ENCODE measurements at places on chromosomes 2 and 18. TPM values are rescaled to one million over a fixed set of nuclear protein-coding genes. Genes with fewer than 3 reads are reported as not detected.

GRCh38 chr2:120860579-120860922 is 124.9 kb downstream of the GLI2 start:
- no peak overlapping the region for H3K4me3 ChIP-seq
- no peak for DNase-seq
- no peak overlapping the region for H3K27ac ChIP-seq
- no peaks in the 10 kb centered on the region for H3K27me3 ChIP-seq
- H3K4me1 ChIP-seq: peaks cover 10% of the 10 kb centered on the region
- no peaks in the 10 kb centered on the region for H3K36me3 ChIP-seq

GRCh38 chr2:203559641-203560040 is 24.5 kb upstream of the RAPH1 start:
- H3K36me3 ChIP-seq: no peaks in the 10 kb centered on the region
- H3K27ac ChIP-seq: no peak overlapping the region
- no peak overlapping the region for H3K4me3 ChIP-seq
- H3K4me1 ChIP-seq: 0 out of 2 replicates have a peak, but pooled peaks cover 4% of the 10 kb centered on the region

DNA sequence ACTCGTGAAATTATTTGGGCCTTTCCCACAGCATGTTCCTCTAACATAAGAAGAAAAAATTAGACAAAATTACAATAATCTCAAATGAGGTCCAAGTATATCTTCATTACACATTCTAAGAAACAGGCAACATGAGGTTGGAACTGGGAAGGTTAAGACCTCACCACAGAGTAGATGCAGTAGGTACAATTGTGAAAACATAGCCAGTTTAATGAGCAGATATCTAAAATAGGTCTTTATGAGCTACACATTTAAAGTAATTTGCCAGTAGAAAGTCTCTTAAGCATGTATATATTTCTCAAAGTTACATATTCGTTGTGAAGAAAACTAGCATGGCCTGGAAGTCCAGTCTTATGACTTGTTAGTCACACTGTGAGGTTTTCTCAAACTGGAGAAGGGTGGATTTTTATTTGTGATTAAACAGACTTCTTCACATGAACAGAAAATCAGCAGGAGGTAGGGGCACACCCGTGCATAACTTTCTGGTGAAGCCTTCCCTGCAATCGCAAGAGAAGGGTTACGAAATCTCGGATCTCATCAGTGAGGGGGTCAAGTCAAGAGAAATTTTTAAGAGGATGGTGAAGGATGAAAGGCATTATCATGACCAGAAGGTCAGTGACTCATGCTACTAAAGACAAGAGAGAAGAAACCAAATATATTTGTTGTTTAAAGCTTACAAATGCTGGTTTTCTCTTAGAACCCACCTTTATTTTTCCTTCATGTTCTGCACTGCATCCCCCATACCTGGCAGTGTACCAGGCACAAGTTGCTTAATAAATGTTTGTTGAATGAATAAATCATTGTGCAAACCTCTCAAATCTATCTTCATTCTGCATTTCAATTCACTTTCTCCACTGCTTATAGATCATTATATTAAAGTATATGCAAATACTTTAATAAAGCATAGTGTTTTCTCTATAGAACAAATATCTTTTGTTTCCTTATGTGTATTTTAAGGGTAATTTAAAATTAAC is 5.1 kb upstream of the RAB27B start:
- no peaks in the 10 kb centered on the region for H3K27me3 ChIP-seq
- no peaks in the 10 kb centered on the region for H3K36me3 ChIP-seq
- peak overlapping the region; percentile 92 for H3K27ac ChIP-seq
- peaks cover 44% of the 10 kb centered on the region for H3K4me1 ChIP-seq
- DNase-seq: peak; percentile 87

GRCh38 chr2:67304300-67304890 is 92.7 kb upstream of the ETAA1 start:
- peaks cover 14% of the 10 kb centered on the region for H3K4me1 ChIP-seq
- no peak overlapping the region for H3K4me3 ChIP-seq
- no peaks in the 10 kb centered on the region for H3K36me3 ChIP-seq
- peak; percentile 86 for DNase-seq

DNA sequence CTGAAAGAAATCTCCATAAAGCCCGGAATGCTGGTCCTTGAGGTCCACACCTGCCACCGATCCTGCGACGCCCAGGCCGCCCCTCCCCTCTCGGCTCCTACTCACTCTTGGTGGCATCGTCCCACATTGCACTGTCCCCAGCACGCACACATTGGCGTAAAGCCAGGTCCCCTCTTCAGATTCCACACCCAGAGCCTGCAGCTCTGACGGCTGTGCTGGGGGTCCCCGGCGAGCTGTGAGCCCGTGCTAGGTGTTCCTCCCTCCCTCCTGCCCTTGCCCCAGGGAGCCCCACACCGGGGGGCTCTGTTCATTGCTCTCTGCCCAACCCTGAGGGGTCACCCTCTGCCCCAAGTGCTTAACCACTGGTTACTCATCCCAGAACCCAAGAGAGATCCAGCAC is 8.5 kb downstream of the TPO start:
- no peak for DNase-seq
- no peak overlapping the region for H3K4me3 ChIP-seq
- no peaks in the 10 kb centered on the region for H3K36me3 ChIP-seq
- peaks cover 82% of the 10 kb centered on the region for H3K27me3 ChIP-seq

- H3K4me1 ChIP-seq: no peaks in the 10 kb centered on the region
- H3K27ac ChIP-seq: no peak overlapping the region
- no peaks in the 10 kb centered on the region for H3K36me3 ChIP-seq
- no peak for DNase-seq
- H3K4me3 ChIP-seq: no peak overlapping the region
These were observed 61.2 kb upstream of the SPP2 start for GRCh38 chr2:233989221-233989858.

- no peak overlapping the region for H3K27ac ChIP-seq
- no peaks in the 10 kb centered on the region for H3K36me3 ChIP-seq
- no peaks in the 10 kb centered on the region for H3K27me3 ChIP-seq
- no peak for DNase-seq
These were observed 244.8 kb upstream of the SLC14A2 start for GRCh38 chr18:45370255-45371010.

- DNase-seq: no peak
- no peak overlapping the region for H3K27ac ChIP-seq
- H3K36me3 ChIP-seq: no peaks in the 10 kb centered on the region
- H3K4me3 ChIP-seq: no peak overlapping the region
- peaks cover 13% of the 10 kb centered on the region for H3K4me1 ChIP-seq
These were observed 78.8 kb downstream of the SLC8A1 start for GRCh38 chr2:40373111-40373510.

DNA sequence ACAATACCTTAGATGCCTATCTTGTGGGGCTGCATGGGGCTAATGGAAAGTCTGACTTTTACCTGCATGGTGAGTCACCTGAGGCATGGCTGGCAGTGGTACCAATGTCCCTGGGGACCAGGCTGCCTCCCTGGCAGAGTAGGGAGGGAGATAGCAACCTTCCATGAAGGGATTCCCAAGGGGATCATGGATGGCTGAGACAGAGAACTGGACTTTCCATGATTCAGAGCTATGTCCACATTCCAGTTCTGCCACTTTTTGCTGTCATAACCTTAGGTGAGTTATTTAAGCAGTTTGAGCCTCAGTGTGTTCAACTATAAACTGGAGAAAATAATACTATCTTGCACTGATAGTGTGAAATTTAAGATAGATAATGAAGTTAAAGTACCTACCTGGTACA is 178.6 kb downstream of the SETBP1 start:
- H3K27me3 ChIP-seq: no peaks in the 10 kb centered on the region
- peak; percentile 40 for DNase-seq
- no peak overlapping the region for H3K4me3 ChIP-seq
- no peaks in the 10 kb centered on the region for H3K4me1 ChIP-seq

DNA sequence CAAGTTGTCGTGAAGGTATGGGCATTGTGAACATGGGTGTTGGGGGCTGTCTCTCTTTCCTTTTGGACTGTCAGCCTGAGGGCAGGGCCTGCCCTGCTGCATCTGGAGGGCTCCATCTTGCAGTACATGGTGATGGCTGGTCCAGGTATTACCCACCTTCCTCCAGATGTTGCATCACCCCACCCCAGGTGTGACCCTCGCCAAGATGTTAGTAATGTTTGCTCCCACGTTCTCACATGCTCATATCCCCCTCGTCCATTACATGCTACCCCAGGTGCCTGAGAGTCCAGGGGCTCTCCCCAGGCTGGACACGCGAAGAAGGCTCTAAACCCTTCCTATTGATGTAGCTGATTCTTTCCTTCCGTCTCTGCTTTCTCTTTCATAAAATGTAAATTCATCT is 13.9 kb downstream of the ZAP70 start:
- no peaks in the 10 kb centered on the region for H3K27me3 ChIP-seq
- no peak overlapping the region for H3K4me3 ChIP-seq
- H3K27ac ChIP-seq: no peak overlapping the region
- peaks cover 9% of the 10 kb centered on the region for H3K4me1 ChIP-seq

DNA sequence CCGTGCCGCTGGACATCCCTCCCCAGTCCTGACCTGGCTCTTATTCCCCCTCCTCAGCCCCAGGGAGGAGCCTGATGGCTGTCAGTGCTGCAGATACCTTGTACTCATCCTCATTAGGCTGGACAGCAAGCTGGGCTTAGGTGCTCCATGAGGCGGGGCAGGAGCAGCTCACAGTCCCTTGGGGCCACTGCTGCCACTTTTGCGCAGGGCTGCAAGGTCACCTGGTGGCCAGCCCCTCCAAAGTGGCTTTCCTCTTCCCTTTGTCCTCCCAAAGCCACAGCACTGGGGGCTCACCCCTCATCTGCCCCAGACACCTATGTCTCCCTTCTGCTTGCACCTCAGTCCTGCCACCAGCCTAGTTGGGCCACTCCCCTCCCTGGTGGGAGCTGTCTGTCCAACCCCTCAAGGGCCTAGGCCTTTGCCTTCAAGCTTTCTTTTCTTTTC is 60.8 kb downstream of the FAM168B start:
- H3K4me3 ChIP-seq: no peak overlapping the region
- H3K27me3 ChIP-seq: no peaks in the 10 kb centered on the region
- no peaks in the 10 kb centered on the region for H3K4me1 ChIP-seq

- H3K27me3 ChIP-seq: no peaks in the 10 kb centered on the region
- H3K36me3 ChIP-seq: no peaks in the 10 kb centered on the region
- peaks cover 14% of the 10 kb centered on the region for H3K4me1 ChIP-seq
These were observed 168.5 kb downstream of the DPP4 start for GRCh38 chr2:161905389-161906046.

DNA sequence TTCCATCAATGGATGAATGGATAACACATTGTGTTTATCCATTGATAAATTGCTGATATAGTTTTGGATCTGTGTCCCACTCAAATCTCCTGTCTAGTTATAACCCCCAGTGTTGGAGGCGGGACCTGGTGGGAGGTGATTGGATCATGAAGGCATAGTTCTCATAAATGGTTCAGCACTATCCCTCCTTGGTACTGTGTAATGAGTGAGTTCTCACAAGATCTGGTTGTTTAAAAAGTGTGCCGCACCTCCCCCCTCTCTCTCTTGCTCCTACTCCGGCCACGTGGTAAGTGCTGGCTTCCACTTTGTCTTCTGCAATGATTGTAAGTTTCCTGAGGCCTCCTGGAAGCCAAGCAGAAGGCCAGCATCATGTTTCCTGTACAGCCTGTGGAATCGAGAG is 23.9 kb upstream of the SPATA3 start:
- H3K36me3 ChIP-seq: no peaks in the 10 kb centered on the region
- DNase-seq: no peak
- H3K27me3 ChIP-seq: no peaks in the 10 kb centered on the region
- no peak overlapping the region for H3K4me3 ChIP-seq

- DNase-seq: peak; percentile 68
- no peaks in the 10 kb centered on the region for H3K27me3 ChIP-seq
- no peak overlapping the region for H3K4me3 ChIP-seq
- 0 out of 2 replicates have a peak, but pooled peaks cover 3% of the 10 kb centered on the region for H3K4me1 ChIP-seq
- H3K36me3 ChIP-seq: no peaks in the 10 kb centered on the region
These were observed 154.6 kb upstream of the REV1 start for GRCh38 chr2:99644419-99644787.

GRCh38 chr2:172252154-172252553 is 149.5 kb upstream of the DLX2 start:
- DNase-seq: no peak
- no peaks in the 10 kb centered on the region for H3K27me3 ChIP-seq
- H3K36me3 ChIP-seq: no peaks in the 10 kb centered on the region
- no peak overlapping the region for H3K4me3 ChIP-seq
- peak overlapping the region; percentile 90 for H3K27ac ChIP-seq

DNA sequence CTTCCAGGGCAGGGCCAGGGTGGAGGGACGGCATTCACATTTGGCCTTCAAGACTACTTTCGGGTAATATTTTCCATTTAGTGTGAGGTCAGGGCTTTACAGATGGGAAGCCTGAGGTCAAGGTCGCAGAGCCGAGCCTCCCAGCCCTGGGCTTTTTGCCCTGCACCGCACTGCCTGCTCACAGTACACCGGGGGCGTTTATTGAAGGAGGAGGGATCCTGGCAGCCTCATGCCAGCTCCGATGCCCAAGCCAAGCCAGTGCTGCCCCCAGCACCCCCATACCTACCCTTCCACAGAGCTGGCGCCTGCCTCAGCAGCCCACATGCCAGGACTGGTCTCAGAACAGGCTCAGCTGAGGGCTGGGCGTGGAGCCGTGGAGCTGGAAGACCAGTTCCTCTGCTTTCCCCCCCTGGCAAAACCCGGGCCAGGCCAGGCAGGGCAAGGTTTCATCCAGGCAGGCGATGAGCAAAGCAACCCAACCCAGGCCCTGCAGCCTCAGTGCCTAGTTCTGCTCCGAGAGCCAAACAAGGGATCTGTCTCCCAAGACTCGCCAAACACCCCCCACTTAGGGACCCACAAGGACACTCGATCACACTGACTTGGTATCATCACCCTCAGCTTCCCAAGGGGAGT is 11.9 kb downstream of the SDC1 start:
- peak; percentile 63 for DNase-seq
- no peak overlapping the region for H3K4me3 ChIP-seq
- peaks cover 10% of the 10 kb centered on the region for H3K36me3 ChIP-seq
- no peak overlapping the region for H3K27ac ChIP-seq
- no peaks in the 10 kb centered on the region for H3K27me3 ChIP-seq
- peaks cover 30% of the 10 kb centered on the region for H3K4me1 ChIP-seq

DNA sequence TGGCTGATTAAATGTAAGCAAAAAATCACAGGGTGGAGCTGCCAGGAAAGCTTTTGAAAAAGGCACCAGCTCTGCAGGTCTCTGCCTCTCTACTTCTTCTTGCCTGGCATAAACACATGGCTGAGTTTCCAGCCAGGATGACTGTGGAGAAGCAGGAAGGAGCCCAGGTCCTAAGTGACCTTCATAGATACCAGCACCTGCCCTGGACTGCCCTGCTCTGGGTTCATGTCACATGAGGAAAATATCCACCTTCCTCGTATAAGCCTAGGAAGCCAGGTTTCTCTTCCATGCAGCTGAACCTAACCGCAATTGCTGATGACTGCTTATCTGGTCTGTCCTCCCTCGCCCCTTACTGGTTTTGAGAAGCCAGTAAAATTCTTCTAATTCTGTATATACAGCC is 47.8 kb upstream of the CREB1 start:
- no peak for DNase-seq
- H3K4me3 ChIP-seq: no peak overlapping the region
- H3K27me3 ChIP-seq: no peaks in the 10 kb centered on the region
- peaks cover 34% of the 10 kb centered on the region for H3K4me1 ChIP-seq

- no peaks in the 10 kb centered on the region for H3K36me3 ChIP-seq
- no peak overlapping the region for H3K27ac ChIP-seq
- H3K4me1 ChIP-seq: no peaks in the 10 kb centered on the region
- H3K27me3 ChIP-seq: peaks cover 80% of the 10 kb centered on the region
- peak overlapping the region; percentile 61 for H3K4me3 ChIP-seq
These were observed 853 bp downstream of the GNAL start for GRCh38 chr18:11689669-11690565.

- H3K36me3 ChIP-seq: no peaks in the 10 kb centered on the region
- no peak for DNase-seq
- no peak overlapping the region for H3K4me3 ChIP-seq
These were observed 164.1 kb upstream of the BOD1L2 start for GRCh38 chr18:56982766-56983165.

- H3K27me3 ChIP-seq: no peaks in the 10 kb centered on the region
- DNase-seq: no peak
- 0 out of 2 replicates have a peak, but pooled peaks cover under 1% of the 10 kb centered on the region for H3K4me1 ChIP-seq
These were observed 88.2 kb downstream of the ZNF532 start for GRCh38 chr18:58952858-58953257.

The CYP26B1 gene
- total RNA-seq: 3.9 TPM

The PRKAG3 gene
- total RNA-seq: not detected

The AQP12A gene
- total RNA-seq: not detected

The SLC9A4 gene
- 0.04 TPM for total RNA-seq
